ENCODE measurements at places on chromosomes 16 and 17. TPM values are rescaled to one million over a fixed set of nuclear protein-coding genes. Genes with fewer than 3 reads are reported as not detected.

GRCh38 chr17:58120195-58120822 lies 27.9 kb upstream of the OR4D1 start:
- DNase-seq = no peak

DNA sequence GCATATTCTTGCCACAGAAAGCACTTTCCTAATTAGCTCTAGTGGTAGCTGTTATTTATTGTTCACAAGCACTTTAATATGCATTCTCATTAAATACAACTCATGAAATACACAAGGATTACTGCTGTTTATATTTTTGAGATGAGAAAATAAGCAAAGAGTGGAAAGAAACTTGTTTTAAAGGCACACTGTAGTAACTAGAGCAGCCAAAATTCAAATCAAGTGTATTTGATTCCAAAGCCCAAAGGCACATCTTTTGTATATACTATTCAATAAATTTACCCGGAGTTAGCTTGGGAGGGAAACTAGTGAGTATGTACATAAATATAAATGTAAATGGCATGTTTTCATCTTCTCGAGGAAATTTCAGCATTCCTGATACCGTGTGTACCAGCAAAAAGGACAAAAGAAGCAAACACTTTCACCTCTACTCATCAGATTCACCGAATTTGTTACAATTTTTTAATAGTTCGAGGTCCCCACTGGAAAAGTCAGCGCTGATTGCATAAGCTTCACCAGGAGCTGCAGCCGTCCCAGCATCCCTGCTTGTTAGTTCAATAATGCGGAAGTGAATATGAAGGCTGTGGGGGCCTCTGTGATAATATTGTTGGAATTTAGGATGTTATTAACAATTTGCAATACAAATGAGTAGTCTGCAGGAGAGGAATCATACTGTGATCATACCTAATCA lies 371.6 kb upstream of the MON1B start:
- no peak for DNase-seq

- no peak for DNase-seq
These were observed 597 bp downstream of the OVCA2 start for GRCh38 chr17:2042390-2042847.

DNA sequence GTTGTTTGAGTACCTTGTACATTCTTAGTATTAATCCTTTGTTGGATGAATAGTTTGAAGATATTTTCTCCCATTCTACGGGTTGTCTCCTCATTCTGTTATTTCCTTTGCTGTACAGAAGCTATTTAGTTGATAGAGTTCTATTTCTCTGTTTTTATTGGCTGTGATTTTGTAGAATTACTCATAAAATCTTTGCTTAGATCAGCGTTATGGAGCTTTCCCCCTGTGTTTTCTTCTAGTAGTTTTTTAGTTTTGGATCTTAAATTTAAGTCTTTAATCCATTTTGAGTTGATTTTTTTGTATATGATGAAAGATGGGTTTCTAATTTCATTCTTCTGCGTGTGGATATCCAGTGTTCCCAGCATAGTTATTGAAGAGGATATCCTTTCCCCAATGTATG lies 45.4 kb downstream of the NFATC3 start:
- no peak for DNase-seq

GRCh38 chr16:80573700-80574120 lies 32.9 kb downstream of the DYNLRB2 start:
- no peak for DNase-seq

GRCh38 chr17:1179818-1180742 lies at the start of gene ABR:
TSS of gene ABR (minus strand) at chr17:1179981. CDS start at chr17:1179727, 254 bp downstream.
- peak; percentile 71 for DNase-seq

DNA sequence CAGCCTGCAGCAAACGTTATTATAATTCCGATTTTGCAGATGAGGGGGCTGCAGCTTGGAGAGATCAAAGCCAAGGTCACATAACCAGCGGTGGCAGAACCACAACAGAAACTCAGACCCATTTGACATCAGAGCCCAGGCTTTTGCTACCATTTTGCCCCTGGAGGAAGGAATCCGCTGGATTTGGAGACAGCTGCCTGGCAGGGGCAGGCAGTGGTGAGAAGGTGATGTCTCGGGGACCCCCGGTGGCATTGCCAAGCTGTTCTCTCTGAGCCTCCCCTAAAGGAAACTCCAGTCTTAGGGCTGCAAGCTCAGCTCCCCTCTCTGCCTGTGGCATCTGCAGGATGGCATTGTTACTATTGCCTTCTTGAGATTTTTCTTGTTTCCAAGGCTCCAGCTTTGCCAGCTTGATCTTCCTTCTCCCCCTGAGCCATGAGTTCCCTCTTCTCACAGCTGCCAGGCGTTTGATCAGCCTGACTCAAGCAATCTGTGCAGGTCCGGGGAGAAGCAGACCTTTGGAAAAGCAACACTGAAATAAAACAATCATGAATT lies 40.8 kb downstream of the AIPL1 start:
- no peak for DNase-seq

DNA sequence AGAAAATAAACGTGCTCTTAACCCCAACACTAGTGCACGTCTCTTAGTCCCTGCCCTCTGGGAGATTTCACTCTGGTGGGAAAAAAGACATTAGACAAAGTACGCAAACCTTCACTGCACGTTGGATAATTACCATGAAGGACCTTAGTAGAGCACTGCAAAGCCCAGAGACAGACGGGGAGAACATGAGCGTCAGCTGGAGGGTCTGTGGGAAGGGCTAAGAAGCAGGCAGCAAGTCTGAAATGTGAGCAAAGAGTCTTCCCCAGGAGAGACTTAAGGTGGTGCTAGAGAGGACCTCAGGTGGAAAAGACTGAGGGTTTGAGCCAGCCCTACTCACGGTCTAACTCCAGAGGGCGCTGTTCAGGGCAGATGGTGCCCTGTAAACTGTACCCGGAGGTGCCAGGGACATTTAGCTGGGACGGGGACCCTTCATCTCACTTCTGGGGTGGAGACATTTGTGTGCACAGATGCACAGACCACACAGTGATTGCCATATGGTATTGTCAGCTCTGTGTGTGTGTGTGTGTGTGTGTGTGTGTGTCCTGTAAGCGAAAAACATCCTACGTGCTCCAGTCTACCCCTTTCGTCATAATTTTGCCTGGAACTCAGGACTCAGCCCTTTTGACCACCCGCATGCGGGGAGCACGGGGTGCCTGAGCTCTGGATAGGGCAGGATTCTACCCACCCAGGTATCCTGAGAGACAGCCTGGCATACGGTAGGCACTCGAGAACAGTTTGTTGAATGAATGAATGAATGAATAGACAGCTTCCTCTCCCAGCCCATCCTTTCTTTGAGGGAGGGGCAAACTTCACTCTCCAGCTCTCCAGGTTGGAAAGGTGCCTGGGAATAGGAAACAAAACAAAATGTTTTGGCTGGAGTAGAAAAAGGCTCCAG lies 10.1 kb upstream of the STAC2 start:
- no peak for DNase-seq

DNA sequence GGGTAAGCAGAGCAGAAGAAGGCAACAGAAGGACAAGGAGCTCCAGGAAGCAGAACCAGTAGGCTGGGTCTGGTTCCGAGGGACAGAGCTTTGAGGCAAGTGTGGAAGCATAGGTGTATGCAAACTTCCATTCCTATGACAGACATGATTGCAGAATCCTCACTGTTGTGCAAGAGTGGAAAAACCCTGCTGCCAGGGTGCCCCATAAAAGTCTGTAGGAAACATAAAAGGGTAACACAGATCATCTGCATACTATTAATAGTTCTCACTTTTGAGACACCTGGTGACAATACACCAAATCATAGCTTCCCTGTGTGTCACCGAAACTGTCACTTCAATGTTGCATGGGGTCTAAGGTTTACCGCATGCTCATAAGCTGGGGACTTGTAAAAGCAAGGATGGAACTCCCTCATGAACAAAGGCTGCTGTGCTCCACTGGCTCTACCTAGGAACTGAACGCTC lies 39.7 kb downstream of the ARHGAP17 start:
- no peak for DNase-seq

- no peak for DNase-seq
These were observed 10.7 kb upstream of the KRT28 start for GRCh38 chr17:40810494-40810893.

DNA sequence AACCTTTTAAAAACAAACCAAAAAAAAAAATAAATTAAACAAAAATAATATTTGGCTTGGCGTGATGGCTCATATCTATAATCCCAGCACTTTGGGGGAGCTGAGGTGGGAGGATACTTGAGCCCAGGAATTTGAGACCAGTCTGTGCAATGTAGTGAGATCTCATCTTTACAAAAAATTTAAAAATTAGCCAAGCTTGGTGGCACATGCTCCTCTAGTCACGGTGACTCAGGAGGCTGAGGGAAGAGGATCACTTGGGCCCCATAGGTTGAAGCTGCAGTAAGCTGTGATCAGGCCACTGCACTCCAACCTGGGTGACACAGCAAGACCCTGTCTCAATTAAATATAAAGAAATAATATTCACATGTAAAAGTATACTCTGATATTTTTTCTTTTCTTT lies 12.2 kb downstream of the GNGT2 start:
- DNase-seq = no peak

DNA sequence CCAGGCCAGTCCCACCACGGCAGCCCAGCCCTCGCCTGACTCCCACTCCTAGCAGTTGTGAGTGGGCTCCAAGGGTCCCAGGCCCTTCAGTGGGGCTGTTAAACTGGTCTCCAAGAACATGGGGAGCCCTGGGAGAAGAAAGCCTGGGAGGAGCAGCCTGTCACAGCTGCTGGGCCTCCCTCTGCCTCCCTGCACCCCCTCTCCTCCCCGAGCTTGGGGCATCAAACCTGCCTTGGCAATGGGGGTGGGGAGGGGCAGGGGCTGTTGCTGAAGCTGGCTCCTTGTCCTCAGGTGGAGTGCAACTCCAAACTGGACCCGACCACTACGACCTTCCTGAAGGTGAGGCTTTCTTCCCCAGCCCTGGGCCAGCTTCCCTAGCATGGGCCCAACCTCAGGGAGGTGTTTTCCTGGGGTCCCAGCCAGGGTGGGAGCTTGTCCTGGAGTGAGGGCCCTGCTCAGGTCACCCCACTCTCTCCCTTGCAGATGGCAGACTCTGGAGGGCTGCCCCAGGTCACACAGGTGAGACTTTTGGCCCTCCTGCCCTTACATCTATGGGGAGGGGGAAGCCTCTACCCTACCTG lies 6.6 kb upstream of the SETD6 start:
- no peak for DNase-seq

DNA sequence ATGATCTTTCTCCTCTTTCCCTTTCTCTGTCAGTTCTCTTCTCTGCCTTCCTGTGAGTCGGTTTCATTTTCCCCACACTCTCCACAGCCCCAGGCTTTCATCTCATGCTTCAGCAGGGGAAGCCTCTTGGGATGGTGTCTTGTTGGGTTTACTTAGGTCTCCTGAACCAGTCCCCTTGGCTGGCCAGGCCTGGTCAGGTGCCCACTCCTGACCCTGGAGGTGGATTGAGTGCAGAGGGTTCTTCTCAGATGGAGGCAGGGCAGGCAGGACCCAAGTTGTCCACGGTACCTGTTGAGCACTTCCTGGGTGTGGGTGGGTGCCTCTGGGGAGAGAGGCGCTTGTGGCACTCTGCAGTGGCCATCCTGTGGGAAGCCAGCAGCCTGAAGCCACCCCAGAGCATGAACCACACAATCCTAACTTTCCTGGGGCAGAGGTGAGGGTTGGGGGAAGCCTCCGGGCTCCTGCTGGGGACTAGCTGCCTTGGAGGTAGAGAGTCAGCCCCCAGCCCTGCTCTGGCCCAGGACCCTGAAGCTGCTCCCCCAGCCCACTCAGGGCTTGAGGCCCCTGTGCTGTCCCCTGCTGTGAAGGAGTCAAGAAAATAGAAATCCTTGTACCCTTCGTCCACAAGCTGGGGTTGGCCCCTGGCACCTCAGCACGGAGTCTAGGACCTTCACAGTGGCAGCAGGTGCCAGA lies 2.0 kb upstream of the RAP1GAP2 start:
- DNase-seq = no peak

The SOX15 gene
- total RNA-seq = 0.38 TPM

The SLC35G6 gene
- not detected for total RNA-seq

The TNK1 gene
- 29.5 TPM for total RNA-seq

The TBC1D3K gene
- total RNA-seq = not detected

The KIF22 gene
- 24.7 TPM for total RNA-seq

The CARD14 gene
- total RNA-seq = 2.4 TPM

The USP43 gene
- total RNA-seq = 7.2 TPM
